ENCODE measurements at places on chromosomes 13 and 19.

DNA sequence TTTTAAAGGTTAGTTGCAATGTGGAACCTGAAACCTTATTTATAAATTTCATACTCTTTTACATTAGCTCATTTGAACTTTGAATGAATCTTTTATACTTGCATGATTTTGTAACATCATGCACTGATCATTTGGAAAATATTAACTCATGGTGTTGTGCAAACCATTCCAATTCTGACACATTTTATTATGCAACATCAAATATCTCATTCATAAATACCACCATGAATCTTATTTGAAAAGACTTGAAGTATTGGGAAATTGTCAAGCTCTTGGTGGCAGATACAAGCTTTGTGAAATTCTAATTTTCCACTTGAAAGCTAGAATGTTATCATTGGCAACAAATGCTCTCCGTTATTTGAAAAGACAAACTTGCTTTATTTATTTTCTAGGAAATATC lies 379.9 kb upstream of the PCDH20 start:
- no peak for DNase-seq

DNA sequence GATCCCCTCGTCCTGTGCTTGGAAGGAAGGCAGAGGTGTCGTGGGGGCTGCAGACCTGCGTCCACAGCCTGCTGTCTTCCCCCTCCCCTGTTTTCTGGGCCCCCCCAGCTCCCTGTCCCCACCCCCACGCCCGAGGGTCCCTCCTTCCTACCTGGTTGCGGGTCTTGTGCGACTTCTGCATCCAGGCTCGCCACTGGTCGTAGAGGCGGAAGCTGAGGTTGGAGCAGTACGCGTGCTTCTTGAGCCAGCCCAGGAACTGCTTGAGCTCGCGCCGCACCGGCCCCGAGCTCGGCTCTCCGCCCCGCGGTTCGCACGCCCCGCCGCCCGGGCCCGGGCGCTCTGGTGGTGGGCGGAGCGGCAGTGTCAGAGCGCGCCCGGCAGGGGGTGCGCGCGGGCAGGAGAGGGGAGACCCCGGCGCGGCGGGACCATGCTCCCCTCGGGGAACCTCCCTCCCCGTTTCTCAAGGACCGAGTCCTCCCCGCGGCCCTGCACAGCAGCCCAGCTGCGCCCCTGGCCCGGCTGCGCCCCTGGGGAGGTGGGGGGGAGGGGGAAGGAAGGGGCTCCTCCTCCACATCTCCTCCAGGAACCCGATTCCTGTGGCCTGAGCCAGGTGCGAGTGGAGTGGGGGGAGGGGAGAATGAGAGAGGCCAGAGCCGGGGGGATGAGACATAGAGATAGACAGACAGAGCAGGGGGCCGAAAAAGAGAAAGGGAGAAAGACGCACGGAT lies 5.7 kb downstream of the REX1BD start:
- DNase-seq = peak; percentile 63

DNA sequence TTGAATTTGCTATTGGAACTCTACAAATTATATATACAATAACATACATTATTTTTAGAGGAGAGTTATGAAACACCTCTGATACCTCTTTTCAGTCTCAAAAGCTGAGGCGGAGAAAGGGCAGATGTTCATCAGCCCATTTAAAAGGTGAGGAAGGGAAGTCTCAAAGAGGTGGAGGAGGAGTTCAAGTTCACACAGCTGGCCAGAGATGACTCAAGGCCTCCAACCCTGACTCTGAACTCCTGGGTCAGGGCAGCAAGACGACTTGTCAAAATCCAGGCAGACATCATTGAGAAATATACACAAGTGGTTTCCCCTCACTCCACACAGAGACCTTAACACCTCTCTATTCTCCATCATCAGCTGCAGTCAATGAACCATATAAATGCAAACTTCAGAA lies 2.1 kb downstream of the SIAH3 start:
- DNase-seq = no peak

DNA sequence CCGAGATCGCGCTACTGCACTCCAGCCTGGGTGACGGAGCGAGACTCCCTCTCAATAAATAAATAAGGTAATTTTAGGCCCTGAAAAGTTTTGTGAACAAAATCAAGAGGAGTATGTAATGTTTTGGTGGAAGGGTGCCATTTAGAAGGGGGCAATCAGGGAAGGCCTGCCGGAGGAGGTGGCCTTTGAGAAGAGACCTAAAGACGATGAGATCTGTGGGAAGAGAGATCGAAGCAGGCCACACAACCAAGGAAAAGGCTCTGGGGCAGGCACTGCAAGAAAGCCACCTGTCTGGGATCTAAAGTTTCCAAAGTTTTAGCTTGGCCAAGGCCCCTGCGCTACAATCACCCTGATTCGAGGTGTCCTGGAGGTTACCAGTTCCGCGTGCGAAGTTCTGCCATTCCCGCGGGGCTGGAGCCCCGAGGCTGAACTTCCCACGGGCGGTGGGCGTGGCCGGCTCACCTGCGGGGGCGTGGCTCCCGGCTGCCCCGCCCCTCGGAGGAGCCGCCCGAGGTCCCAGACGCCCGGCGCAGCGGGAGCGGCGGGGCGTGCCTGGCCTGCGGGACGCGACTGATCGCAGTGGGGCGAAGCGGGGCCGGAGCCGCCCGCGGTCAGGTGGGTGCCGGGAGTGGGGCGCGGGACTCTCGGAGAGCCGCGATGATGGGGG lies at the start of gene KLC3:
TSS of gene KLC3 (plus strand) at position 519 of the 667 bp plus-strand sequence. CDS start 4,792 bp downstream, outside the sequence.
- no peak for DNase-seq

DNA sequence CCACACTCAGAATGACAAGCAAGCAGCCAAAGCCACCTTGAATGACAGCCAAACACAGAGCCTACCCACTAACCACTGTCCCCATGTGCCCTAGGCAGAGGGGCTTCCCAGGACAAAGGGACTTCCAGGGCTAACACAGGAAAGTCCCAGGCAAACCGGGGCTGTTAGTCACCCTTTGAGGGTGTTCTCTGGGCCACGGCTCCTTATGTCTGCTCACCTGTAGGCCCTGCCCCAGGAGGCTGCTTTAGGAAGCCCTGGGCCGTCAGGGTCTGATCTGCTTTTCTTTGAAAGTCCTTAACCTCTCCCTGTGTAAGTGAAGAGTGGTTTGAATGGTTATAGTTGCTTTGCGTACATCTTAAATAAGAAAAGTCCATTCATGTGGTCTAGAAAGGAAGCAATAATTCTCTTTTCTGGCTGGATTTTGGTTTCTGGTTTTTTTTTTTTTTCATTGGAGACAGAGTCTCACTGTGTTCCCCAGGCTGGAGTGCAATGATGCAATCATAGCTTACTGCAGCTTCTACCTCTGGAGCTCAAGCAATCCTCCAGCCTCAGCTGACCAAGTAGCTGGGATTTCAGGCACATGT lies 161.4 kb downstream of the EFNB2 start:
- no peak for DNase-seq

DNA sequence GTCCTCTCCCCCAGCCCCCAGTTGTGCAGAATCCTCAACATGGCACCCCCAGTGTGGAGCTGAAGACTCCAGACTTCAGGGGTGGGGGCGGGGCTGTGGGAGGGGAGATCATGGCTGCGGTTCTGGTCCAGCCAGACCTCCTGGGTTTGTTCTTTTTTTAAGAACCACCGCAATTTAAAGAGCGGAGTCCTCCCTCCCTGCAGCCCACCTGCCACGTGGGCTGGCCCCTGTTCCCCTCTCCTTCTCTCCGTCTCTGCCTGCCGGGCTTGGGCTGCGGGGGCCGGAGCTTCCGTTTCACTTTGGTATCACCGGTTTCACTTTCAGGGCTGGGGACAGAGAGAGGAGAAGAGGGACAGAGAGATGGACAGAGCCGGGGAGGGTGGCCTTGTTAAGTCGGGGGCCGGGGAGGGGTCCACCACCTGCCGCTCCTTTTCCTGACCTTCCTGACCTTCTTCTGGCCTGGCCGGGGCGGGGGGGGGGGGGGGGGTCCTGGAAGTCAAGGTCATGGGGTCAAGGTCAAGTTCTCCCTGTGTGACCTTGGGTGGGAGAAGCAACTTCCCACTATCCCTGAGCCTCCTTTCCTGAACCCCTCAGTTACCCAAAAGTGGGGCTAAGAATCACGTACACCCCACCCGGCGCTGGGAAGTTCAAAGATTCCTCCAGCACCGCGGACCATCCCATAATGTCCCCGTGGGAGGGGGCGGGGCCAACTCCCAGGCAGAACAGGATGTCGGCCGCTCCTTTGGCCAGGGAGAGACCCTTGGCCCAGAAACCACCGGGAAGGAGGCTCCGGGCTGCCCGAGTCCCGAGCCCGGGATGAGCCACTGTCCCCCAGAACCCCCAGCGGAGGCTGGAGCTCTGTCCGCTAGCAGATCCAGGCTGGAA lies 11.3 kb upstream of the ZBTB7A start:
- DNase-seq = peak; percentile 73

DNA sequence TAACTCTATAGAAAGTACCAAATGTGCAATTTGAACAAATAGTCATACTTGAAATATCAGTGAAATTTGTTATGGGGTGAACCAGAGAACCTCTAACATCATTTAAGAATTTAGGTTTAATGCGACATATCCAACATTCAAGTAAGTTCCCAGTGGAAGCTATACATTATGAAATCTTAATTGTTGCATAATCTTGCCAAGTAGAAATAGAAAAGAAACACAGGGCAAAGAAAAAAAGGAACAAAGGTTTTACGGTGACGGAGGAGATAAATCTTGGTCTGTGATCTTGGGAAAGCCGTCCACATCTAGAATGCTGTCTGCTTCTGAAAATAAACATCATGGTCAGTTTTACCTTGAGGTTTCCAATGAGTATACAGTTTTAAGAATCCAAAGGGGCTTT lies 445.7 kb downstream of the RFC3 start:
- DNase-seq = no peak

DNA sequence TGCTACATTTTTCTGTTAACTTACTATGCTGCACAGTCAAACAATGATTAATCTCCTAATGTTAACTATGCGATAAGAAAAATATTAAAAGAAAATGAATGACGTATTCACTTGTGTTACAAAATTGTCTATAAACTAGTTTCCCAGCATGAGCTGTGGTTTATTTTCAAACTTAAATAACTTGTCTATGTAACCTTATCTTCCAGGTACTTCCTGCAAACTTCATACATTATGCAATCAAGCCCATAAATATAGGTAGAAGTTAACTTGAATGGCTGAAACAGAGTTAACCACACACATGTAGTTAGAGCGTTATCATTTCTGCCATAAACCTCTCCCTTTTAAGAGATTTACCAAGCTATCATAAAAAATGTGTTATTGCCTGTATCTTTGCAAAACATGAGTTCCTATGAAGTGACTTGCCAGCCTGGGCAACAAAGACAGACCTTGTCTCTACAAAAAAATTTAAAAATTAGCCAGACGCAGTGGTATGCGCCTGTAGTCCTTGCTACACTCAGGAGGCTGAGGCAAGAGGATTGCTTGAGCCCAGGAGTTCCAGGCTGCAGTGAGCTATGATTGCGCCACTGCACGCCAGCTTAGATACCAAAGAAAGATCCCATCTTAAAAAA lies 17.7 kb upstream of the KLF5 start:
- DNase-seq = no peak

GRCh38 chr13:113845723-113846635 lies 17.9 kb downstream of the GAS6 start:
- DNase-seq = no peak

DNA sequence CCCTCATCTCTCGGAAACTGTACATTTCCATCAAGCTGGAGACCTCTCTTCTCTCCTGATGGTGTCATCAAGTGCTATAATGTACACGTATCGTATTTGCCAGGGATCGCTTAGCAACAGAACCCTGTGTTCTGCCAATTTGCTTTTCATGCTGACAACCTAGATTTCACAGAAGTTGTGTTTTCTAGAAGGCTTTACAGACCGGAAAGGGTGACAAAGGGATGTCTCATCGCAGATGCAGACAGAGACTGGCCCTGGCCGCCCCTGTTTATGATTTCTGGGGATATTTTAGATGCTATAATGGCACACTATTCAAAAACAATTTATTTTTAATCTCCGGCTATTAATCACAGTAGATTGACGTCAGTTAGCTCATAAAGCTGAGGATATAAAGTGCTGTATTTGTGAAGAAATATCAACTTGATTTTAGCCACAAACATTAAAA lies 291.4 kb downstream of the IRS2 start:
- DNase-seq = no peak

- no peak for DNase-seq
Measured at GRCh38 chr13:95182570-95183265, 118.5 kb downstream of the ABCC4 start.

GRCh38 chr19:23420824-23421223 lies 25.6 kb upstream of the ZNF91 start:
- no peak for DNase-seq

GRCh38 chr19:6260912-6261650 lies 18.7 kb downstream of the MLLT1 start:
- no peak for DNase-seq

DNA sequence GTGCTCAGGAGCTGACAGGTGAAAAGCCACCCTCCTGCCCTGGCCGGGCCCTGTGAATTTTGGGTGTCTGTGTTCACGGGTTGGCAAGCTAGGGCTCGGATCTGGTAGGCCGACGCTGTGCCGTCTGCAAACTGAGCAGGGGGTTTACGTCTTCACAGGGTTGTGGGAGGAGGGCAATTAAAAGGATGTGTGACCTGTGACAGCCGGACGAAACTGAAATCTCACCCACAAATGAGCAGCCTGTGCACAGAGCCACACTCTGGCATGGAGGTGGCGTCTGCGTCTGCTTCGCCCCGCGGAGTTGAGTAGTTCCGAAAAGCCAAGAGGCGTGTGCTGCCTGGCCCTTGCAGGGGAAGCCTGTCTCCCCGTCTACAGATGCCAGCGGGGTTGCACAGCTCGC lies 117.3 kb downstream of the KDM4B start:
- no peak for DNase-seq

- DNase-seq = no peak
Measured at GRCh38 chr13:96994017-96994857, at the start of gene OXGR1. TSS of gene OXGR1 (minus strand) at chr13:96994476. CDS start at chr13:96987759, 6,717 bp downstream.

DNA sequence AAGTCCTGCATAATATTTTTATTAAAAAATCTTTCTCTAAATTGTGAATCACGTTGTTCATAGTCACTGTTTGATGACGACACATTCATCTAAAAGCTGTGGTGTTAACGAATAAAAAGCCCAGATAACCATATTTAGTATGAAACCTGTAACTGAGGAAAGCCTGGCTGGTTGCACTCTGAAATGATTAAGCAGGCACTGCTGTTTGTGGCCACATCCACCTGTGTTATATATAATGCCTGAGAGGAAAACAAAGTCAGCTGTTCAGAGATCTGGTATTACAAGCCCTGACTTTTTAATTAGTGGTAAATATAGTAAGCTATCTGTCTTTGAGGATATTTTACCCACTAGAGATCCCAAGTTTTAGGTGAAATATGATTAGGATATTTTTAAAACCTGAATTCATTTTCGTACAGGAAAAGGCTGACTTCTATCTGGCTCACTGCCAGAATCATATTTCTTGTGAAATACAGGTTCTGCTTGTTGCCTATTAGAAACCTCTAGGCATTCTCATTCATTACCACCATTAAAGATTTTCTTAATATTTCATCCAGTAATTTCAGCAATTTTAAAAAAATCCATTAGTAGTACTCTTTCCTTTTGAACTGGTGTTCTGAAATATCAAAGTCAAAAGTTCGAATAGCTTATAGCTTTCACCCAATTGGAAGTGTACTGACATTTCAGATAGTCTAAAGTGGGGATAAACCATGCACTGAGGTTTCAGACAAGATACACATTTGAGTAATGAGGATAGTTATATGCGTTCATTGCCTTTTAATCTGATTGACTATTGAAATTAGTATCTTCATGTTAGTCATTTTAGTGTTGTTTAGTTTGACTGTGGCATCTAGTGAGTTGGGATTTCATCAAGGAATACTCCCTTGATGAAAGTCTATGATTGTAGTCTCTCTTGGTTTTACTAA lies 79.7 kb downstream of the LMO7 start:
- DNase-seq = no peak

Data from tibial nerve (tissue), 4 donors.